Activated CD4-positive, CD25-positive, alpha-beta regulatory T cell treated with anti-CD3 and anti-CD28 coated beads, Interleukin-2, amount 50 U/mL, for 24 hours (primary cell): ENCODE measurements at places on chromosomes 12 and 14.

DNA sequence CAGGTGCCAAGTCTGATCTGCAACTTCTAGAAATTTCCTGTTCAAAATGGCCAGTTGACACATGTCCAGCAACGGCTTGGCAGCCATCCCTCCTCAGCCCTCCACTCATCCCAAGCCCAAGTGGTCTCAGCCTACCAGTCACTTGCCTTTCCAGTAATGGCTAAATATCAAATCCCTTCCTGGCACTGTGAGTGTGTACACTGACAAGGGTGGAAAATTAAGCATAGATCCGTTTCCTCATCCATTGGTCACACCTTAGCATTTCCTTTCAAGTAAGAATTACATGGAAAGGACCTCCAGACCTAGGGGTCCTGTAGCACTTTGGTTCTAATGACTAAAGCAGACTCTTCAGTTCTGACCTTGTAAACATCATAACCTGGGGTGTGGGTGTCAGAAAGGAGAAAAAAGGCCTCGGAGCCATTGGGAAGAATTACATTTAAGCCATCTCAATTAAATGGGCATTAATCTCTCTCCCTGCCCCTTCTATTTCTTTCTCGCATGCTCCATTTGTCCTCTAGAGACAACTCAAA is 15.4 kb downstream of the LLPH start:
- no peak for ATAC-seq

DNA sequence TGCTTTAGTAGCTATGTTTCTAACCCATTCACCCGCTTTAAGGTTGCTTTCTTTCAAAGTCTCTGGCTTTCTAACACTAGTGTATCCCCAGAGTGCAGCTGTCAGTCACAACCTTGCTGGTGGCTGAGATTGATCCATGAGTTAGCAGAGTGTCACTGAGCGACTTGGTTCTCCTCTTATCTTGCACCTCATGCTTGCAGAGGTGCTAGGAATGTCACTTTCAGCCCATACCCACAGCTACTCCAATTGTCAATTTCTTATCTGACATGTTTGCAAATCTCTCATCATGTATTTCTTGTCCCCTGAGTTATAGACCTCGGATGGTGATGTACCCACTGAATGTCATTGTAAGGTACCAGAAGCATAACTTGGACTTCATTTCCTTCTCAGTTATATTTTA is 1110.2 kb downstream of the GALC start:
- ATAC-seq = no peak

DNA sequence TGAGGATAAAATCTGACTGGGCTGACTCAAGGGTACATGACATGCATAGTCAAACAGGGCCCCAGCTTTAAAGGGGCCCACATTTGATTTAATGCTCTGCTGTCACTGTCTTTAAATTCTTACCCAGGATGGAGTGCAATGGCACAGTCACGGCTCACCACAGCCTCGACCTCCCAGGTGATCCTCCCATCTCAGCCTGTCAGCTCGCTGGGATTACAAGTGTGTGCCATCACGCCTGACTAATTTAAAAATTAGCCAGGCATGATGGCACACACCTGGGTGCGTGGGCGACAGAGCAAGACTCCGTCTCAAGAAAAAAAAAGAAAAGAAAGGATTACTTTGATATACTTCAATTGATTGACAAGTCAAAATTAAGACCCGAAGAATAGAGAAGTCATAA is 9.2 kb upstream of the PLBD1 start:
- ATAC-seq = no peak

GRCh38 chr12:13223179-13223804 is 26.8 kb downstream of the EMP1 start:
- no peak for ATAC-seq

GRCh38 chr12:131050463-131051154 is 96.9 kb downstream of the ADGRD1 start:
- ATAC-seq = no peak

DNA sequence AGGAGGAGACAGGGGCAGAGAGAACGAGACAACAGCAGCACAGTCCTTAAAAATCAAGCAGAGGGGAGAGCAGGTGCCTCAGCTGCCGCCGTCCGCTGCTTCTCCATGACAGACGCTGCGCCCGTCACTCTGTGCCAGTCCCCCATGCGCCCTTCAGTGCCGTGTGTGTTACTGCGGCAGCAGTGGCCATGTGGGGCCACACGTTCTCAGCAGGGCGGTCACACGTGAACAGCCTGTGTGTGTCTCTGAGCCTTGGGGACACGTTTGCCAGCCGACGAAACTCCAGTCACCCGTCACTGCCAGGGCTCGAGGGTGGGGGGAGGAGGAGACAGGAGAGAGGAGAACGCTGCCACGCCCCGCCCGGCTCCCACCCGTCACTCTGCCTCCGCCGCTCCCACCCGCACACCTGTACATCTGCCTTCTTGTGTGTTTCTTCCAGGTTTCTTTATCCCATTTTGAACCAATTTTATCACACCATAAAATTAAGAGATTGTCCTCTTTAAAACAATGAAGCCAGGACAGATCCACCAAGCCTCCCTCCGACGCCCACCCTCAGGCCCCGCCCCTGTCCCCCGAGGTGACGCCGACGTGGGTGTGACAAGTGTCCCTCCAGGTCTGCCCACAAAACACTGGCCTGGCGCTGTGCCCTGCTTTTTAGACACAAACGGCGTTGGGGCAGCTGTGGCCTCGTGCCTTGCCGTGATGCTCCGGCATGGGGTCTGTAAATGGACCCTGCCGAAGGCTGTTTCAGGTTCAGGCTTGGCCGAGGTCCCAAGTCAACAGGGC is 58.2 kb downstream of the GALNT9 start:
- no peak for ATAC-seq
